Thoracic aorta (tissue), 2 donors: ENCODE measurements at places on chromosomes 6 and 20.

DNA sequence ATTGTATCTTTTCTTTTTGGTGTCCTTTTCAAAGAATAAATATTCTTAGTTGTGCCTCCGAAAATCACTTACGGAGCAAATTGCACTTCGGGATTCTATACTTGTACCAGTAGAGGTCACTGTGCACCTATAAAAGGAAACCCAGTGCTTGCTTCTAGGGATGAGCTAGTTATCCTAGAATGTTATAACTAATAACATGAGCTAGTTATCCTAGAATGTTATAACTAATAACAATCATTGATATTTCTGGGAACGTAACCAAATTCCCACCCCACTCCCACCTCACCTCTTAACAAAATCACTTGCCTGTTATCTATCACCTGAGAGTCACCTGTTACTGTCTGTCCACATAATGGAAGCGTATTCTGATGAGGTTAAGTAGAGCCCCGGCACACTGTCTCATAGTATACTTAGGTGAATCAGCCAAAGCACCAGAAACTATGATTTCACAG is 126.9 kb upstream of the TIAM2 start:
- DNase-seq: no peak

GRCh38 chr6:101682937-101683336 is 289.4 kb downstream of the GRIK2 start:
- DNase-seq: no peak

GRCh38 chr6:113856625-113857555 is at the start of gene MARCKS:
MARCKS (plus strand) TSS chr6:113857345; CDS start chr6:113857746, 401 bp downstream.
- DNase-seq: no peak

DNA sequence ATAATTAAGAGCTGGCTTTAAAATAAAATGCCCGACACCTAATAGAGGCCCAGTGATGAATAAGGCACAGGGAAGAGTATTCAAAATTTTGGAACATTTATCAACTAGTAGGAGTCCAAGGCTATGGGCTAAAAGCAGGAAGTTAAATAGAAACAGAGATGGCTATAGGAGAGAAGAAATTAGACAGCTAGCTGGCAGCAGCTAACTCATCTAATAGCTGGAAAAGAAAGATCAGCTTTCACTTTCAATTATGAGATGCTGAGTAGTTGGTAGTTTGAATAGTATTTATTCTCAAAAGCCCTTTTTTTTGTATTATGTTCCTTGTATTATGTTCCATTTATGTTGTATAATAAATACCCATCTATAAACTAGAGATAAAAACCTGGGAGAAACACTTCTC is 215.7 kb downstream of the SLC35F1 start:
- DNase-seq: no peak

DNA sequence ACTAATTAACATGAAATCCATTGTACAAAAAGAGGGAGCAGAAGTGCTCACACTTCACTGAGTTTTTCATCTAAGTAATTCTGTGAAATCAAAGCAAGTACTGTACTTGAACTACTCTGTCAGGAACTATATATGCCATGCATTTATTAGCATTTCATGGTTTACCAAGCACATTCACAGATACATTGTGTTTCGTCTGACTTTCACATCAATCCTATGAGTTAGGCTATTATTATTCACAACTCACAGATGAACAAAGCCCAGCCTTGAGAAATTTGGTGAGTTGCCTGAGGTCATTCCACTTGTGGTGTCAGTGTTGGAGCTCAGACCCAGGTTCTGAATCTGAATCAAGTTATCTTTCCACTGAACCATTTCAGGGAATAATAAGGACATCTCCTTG is 33.7 kb upstream of the TENT5A start:
- DNase-seq: no peak

GRCh38 chr20:32979201-32979998 is 24.8 kb downstream of the SUN5 start:
- no peak for DNase-seq

DNA sequence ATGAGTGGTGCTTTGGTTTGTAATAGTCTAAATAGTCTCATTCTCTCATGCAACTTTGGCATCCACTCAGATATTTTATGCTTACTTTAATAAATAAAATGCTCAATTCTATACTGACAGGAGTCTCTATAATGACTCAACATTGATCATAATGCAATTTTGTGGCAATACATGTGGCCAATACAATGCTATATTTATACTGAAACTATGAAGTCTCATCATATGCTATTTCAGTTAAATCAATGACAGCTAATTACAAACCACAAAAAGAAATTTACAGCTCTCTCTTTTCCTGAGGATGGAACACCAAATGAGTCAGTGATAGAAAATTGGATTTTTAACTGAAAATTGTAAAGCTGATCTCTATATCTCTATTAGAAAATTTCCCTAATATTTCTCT is 77.1 kb downstream of the WASF1 start:
- DNase-seq: no peak

DNA sequence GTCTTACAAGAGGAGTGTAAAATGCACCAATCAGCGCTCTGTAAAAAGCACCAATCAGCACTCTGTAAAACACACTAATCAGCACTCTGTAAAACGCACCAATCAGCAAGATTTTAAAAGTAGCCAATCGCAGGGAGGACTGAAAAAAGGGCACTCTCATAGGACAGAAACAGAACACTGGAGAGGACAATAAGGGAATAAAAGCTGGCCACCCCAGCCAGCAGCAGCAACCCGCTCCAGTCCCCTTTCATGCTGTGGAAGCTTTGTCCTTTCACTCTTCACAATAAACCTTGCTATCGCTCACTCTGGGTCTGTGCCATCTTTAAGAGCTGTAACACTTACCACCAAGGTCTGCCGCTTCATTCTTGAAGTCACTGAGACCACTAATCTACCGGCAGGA is 1.7 kb upstream of the AIG1 start:
- DNase-seq: no peak

- DNase-seq: no peak
Measured at GRCh38 chr6:157089258-157089657, 234.1 kb downstream of the TMEM242 start.

DNA sequence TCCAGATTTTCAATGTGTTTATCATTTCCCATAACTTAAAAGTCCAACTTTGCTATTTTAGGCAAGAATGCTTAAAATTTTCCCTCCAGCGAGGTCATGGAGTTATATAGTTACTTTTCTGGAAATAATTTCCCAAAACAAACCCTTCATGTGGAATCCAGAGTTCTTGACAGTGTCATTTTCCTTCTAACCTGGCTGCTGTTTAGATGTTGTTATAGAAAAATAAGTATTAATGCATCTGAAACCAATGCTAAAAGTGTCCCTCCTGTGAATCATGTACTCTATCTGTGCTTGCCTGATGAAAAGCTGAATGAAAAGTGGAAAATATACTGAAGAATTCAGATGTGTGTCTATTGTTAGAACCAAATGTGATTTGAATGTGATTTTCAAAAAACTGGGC is 245.3 kb upstream of the HSF2 start:
- no peak for DNase-seq

DNA sequence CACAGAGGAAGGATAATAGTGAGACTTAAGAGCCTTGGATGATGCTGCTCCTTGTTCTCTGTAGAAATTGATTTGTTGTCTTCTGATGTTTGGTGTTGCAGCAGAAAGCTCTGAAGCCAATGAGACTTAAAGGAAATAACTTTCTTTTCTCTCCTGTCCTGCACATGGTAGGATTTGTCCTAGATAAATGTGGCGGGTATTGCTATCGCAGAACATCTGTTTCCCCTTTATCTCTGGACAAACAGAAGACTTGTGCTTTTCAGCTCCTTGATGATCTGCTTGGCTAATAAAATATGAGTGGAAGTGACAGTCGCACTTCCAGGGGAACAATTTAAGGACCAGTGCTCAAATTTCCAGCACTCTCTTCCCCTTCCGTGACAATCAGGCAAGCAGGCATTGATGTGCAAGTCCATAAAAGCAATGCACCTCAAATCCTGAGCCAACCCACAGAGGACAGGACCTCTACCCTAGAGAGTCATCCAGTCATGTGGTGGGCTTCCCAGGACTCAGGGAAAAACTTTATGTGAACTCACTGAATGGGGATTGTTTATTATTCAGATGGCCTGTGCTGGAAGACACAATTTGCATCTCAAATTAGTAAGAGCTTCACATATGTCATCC is 9.9 kb upstream of the NCR2 start:
- DNase-seq: no peak
